ENCODE measurements at places on chromosomes 4 and X.

DNA sequence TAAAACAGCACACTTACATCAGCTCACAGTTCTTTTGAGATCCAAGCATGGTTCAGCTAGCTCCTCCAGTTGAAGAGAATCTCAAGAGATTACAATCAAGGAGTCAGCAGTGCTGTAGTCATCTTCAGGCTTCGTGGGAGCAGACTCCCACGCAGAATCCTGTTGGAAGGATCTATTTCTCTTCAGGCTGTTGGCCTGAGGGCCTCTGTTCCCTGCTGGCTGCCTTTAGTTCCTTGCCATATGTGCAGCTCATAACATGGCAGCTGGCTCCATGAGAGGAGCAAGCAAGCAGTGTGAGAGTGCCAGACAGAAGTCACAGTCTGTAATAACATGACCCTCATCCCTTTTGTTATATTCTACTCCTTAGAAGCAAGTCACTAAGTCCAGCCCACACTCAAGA is 168.6 kb downstream of the COX18 start:
- DNase-seq = no peak

DNA sequence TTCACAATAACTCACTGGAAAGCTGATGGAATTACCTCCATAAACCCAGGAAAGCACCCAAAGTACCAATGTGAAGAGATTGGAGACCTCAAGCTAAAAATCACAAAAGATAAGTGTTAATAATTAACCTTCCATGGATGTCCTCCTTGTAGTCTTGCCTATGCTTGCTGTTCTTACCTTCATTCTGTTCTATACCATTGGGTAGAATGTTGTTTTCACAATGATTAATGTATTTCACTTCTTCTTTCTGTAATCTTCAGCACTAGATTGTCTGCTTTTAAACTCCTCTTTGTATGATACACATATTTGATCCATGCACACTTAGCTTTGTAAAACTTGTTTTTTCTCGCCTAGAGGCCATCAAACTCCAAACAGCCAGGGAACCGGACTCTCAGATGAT is 570.3 kb downstream of the RAPGEF2 start:
- DNase-seq = no peak

DNA sequence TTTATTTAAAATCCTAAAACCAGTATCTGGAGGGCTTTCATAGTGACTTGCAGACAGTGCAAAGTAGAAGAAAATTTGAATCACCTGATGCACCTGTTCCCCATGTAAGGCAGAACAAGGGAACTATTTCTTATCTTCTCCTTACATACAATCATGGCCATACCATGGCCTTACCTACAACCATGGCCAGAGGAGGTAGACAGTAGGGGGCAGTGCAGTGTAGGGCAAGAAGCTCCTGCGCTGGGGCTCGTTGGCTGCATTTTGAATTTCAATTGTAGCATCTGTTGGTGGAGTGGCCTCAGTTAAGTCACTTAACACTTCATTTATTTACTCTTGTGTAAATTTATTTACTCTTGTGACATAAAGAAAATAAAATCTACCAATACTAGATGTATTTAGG is 33.0 kb downstream of the GALNTL6 start:
- no peak for DNase-seq

GRCh38 chr4:17283832-17284231 is 228.1 kb downstream of the QDPR start:
- no peak for DNase-seq

DNA sequence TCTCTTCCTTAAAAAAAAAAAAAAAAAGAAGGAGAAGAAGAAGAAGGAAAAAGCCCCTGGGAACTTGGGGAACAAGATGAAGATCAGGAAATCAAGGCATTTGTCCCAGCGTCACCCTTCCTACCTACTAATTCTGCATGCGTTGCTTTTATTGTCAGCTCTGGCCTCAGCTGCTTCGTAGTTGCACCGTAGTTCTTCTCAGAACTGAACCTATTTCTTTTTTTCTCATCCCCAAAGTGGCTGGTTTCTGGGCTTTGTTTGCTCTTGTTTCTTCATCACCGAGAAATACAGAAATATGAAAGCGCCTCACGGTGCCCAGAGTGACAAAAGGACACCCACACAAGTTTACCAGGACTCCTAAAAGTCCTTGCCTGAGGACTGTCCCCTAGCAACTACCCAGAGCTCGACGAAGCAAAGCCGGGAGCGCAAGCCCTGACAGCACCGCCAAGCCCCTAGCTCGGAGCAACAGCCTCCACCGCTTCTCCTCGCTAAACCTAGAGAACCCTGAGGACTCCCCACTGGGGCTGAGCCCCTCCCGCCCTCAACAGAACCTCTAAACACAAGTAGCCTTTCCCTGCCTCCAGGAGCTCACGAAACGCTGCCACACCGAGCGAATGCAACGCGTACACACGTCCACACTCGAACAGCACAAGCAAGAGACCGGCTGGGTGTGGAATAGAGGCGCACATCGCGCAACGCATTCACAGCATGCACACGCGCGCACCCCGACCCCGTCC is 710 bp downstream of the PRKG2 start:
- no peak for DNase-seq
